Left renal pelvis (tissue), 4 donors: ENCODE measurements at places on chromosomes 12 and 14. TPM values are rescaled to one million over a fixed set of nuclear protein-coding genes. Genes with fewer than 3 reads are reported as not detected.

DNA sequence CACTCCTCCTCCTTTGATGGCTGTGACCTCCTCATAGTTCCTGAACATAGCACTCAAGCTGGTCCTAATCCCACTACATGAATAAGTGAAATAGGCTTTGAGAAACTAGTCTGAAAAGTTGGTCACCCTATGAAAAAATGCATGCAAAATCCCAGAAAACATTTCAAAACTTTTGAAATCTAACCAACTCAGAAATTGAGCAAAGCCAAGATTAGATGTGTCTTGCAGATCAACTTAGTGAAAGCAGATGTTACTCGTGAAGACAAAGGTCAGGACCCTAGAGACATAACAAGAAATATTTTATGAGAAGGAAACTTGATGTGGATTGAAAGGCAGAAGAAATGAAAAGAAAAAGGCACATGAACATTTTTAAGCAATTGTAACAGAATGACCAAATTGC is 63.3 kb downstream of the TSHR start:
- no peak for DNase-seq

GRCh38 chr14:105486974-105487448 is 325 bp downstream of the CRIP1 start:
- no peak for DNase-seq

- no peak for DNase-seq
Measured at GRCh38 chr14:100105357-100106169, 40.3 kb downstream of the EVL start.

DNA sequence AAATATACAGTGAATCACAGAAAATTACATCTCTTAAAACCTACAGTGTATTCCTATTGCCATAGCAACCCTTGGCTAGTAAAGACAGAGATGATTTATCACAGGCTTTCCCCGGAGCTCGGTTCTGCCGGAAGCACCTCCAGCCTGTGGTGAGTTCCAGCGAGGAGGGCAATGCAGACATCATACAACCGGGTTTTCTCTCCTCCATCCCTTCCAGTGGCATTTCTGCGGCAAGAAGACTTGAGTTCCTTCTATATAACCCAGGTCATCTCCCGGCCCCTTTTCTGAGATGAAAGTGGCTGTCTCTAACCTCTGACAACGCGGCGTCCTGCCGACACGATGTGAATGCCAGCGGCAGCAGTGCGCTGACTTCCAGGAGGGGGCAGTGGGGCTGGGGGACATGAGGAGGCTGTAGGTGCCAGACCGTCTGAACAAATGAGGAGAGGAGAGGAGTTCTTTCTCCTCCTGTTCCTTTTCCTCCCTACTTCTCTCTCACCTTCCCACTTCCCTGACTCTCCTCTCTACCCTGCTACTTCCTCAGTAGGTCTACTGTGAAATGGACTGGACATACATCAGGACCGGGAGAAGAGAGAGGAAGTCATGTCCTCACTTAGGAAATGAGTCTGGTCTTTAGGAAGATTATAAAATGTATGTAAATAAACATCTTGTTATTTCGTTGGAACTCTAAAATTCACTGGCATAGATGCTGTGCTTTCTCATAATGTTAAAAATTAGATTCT is 68.6 kb upstream of the MAX start:
- peak; percentile 24 for DNase-seq

- no peak for DNase-seq
Measured at GRCh38 chr12:89663577-89664357, 44.9 kb downstream of the ATP2B1 start.

DNA sequence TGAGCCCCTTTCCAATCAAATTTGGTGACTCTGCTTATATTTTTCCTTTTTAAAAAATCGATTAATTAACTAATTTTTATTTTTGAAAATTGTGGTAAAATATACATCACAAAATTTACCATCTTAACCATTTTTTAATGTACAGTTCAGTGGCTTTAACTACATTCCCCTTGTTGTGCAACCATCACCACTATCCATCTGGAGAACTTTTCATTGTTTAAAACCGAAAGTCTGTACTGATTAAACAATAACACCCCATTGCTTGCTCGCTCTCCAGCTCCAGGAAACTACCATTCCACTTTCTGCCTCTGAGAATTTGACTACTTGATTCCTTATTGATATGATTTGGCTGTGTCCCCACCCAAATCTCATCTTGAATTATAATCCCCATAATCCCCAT is 283.4 kb downstream of the C12orf75 start:
- no peak for DNase-seq

GRCh38 chr12:105861227-105861626 is 277.5 kb downstream of the NUAK1 start:
- no peak for DNase-seq

DNA sequence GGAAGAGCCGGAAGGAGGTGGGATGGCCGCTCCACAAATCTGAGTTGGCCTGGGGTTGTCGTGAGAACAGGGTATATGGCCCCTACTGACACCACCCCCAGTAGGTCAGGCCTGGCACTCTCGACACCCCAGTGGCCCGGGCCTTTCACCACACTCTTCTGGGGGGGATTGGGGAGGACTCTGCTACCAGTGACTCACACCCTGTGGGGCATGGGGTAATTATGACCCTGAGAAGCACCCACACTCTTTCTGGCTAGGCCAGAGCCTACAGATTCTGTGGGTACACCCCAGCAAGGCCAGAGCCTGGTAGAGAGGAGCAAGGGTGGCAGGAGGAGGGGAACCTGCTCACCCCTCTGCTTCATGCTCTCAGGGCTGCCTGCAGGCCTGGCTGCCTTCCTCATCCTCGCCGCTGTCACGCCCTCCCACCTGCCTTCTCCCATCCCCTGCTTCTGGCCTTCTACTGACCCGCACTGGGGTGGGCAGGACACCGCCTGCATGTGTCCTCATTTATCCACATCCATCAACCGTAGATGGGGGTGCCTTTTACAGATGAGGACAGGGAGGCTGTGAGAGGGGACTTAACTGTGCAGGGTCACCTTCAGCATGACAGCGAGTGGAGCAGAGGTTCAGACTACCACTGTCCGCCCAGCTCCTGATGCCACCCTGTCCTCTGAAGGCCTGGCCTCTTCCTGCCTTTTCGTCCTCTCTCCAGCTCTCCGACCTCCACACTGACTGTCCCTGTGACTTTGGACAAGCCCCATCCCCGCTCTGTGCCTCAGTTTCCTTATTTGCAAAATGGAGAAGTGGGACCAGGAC is 18.4 kb downstream of the ASB2 start:
- no peak for DNase-seq

DNA sequence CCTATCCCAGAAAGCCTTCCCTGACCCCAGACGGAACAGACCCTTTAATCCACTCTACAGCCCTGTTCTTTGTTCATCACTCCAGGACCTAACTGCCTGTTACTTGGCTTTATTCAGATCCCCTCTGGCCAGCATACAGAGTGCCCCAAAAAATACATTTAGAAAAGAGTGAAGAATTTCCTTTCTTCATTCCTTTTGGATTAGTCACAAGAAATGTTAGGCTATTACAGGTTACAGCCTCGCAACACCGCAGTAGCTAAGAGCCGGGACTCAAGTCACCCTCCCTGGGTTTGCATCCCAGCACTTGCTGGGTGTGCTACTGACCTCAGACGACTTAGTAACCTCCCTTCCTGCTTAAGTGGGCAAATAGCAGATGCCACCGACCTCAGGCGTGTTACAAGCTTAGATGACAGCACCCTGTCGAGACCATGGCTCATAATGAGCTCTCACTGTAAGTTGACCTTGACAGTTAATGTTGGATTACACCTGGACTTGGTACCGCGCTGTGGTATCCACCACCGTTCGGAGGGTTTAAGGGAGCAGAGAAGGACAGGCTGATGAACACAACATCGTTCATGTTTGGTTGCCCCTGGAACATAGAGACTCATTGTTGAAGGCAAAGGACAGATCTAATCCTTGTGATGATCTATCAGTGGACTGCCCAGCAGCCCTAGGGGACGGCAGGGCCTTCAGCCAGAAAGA is 12.9 kb downstream of the GLRX5 start:
- no peak for DNase-seq

- DNase-seq: no peak
Measured at GRCh38 chr14:35403114-35403602, 1.4 kb downstream of the NFKBIA start.

GRCh38 chr12:3335078-3335487 is 155.9 kb upstream of the PRMT8 start:
- no peak for DNase-seq

DNA sequence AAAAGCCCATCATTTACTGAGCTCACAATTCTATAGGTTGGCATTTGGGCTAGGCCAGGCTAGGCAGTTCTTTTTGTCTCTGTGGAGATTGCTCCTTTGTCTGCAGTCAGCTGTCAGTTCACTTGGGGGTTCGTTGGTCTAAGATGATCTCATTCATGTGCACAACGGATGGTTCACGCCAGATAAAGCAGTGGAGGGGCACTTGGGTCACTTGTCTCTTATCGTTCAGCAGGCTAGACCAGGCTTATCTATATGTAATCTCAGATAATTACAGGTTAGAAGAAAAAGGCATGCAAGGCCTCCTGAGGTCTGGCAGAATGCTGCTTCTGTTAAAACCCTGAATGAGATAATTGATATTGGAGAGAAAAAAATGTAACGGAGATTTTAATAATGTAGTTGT is 119.0 kb upstream of the ATP2B1 start:
- DNase-seq: no peak

DNA sequence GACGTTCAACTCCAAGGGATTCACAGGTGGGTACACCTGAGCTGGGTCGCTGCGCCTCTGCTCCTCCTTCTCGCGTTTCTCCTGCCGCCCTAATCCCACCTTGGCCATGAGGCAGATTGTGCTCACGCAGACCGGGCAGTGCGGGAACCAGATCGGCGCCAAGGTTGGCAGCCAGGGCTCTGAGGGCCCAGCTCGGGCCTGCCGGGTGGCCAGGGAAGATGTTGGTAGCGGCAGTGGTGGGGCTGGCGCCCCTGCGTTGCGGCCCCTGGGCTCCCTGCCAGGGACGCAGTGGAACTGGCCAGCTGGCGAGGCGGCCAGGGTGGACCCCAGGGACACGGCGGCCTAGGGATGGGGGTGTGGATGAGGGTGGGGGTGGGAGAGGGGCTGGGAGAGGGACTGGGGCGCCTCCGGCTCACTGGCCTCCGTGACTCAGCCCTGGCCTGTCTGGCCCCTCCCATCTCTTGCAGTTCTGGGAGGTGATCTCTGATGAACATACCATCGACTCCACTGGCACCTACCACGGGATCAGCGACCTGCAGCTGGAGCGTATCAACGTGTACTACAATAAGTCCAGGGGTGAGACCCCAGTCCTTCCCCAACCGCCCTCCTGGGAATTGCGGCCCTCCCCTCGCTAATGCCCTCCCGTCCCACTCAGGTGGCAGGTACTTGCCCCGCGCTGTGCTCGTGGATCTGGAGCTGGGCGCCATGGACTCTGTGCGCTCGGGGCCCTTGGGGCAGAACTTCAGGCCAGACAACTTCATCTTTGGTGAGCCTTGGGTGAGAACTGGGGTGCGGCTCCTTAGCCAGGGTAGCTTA is 114.9 kb upstream of the ALG10B start:
- DNase-seq: no peak

DNA sequence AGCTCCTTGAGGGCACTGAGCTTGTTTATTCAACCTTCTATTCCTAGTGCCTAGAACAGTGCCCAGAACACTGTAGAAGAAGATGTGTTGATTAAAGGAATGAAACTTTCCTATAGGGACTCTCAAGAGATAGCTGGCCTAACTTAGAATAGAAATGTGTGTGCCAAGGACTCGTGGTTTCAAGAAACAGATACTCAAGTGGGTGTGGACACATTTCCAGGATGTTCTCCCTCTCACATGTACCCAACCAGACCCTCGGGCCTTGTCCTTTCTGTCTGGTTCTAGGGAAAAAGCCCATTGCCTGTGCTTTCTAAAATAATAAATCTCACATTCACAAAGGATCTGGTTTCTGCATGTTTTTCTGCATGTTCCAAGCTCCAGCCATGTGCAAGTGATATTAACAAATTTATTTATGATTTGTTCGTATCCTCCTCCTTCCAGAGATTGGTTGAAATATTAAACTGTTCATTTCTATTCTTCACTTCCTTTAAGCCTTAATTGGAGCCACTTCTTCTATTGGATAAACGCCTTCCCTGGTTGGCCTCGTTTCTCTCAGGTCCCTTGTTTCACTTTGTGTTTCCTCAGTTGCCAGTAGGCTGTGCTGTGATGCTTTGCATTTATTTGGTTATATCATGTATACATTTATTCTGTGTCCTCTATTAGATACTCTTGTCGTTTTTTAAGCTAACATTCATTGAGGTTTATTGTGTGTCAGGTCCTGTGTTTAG is 89.8 kb downstream of the CRADD start:
- peak; percentile 46 for DNase-seq

DNA sequence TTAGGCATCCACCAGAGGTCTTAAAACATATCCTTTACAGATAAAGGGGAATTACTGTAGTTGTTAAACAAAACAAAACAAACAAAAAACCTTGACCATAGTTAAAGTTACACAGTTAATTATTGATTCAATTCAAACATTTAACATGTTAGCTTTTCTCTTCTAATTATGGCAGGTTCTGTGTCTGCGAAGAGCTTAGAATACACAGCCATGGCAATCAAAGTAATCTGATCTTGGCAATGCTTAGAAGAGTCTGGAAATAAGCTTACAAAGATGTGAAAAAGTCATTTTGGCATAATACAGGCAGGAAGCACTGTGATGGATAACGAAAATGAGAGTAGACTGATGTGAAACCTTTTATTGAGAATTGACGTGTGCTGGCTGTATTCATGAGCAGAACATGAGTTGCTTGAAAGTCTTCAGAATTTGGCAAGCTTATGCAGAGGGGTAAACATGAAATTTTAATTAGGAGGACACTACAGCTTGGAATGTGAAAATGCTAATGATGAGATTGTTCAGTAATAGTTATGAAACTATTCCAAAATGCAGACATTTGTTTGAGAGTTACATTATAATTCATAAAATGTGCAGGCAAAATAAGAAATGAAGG is 629.6 kb downstream of the FSCB start:
- no peak for DNase-seq

GRCh38 chr12:32303174-32303549 is 96.2 kb upstream of the FGD4 start:
- DNase-seq: no peak

Gene ERBB3
- polyA plus RNA-seq: 6.8 TPM

Gene STAT2
- 108 TPM for polyA plus RNA-seq

Gene ADAMTS20
- 0.73 TPM for polyA plus RNA-seq

Gene KRT8
- polyA plus RNA-seq: 285 TPM

Gene CDCA3
- polyA plus RNA-seq: 29.3 TPM

Gene HSP90B1
- 1,193 TPM for polyA plus RNA-seq
